Kasumi-1 (cell line): ENCODE measurements at places on chromosomes 5 and 9.

- DNase-seq = no peak
Observed at GRCh38 chr9:116913536-116913935, 226.4 kb downstream of the TRIM32 start.

DNA sequence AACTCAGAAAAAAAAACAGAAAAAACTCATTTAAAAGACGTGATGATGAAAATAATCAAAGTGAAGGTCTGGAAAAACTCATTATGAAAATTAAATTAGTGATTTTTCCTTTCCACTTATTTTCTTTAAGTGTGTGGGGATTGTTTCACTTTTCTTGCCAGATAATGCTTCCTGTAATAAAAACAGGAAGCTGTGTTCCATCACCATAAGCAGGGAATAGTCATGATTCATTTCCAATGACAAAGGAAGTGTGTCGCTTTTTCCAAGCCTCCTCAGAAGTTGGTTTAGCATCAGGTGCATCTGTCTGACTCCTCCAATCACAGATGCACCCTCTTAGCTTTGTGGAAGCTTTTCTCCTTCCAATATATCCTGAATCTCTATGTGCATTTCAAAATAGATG, 2068.7 kb downstream of the MAT2B start:
- DNase-seq = no peak

GRCh38 chr9:118189615-118190014, 485.4 kb downstream of the TLR4 start:
- no peak for DNase-seq

- DNase-seq = no peak
Observed at GRCh38 chr9:18423791-18424531, 50.0 kb upstream of the ADAMTSL1 start.

- peak; percentile 58 for DNase-seq
Observed at GRCh38 chr9:109411798-109412352, 86.2 kb downstream of the PTPN3 start.

DNA sequence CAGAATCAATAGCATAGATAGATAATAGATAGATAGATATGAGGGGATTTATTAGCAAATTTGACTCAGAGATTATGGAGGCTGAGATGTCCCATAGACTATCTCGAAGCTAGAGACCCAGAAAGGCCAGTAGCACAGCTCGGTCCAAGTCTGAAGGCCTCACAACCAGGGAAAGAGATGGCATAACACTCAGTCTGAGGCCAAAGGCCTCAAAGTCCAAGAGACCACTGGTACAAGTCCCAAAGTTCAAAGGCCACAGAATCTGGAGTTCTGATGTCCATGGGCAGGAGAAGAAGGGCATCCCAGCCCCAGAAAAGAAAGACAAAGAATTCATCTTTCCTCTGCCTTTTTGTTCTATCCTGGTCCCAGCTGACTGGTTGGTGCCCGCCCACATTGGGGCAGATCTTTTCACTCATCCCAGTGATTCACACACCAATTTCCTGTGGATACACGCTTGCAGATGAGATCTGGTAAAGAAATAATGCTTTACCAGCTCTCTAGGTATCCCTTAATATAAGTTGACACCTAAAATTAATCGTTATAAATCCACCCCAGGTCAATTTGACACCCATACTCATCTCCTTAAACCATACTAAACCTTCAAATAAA, 127.8 kb upstream of the FBN2 start:
- DNase-seq = no peak

DNA sequence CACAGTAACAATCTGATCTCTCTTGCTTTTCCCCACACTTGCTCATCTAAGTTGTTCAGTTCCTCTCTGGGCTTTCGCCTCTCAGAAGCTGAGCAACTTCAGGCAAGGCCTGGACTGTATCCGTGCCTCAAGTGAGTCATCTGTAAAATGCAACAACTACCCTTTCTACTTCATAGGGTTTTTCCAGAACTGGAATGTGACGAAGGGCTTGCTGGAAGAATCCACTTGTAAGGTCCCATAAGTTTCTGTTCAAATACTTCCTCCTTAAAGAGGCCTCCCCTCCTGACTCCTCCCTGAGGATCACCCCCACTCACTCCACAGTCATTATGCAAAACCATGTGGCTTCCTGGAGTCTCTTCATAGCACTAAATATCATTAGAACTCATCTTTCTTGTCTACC, 17.5 kb upstream of the INSYN2B start:
- peak; percentile 19 for DNase-seq

- DNase-seq = no peak
Observed at GRCh38 chr5:2757563-2758351, 6.3 kb upstream of the IRX2 start.

DNA sequence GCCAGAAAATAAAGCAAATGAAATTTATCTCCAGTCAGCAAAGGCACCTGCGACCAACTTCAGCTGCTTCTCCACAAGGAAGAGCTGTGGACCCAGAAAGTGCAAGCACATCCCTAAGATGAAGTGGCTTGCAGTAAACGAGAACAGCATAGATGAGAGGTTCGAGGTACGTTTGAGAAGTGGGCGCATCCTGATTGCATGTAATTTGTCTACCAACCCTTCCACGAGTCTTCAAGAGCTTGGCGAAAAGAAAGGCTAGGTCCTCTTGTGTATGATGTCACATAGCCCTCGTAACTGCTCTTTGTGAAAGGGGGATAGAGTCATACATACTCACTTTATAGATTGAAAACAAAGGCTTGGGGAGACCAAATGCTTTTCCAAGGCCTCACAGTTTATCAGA, 6.0 kb upstream of the LCP2 start:
- no peak for DNase-seq

DNA sequence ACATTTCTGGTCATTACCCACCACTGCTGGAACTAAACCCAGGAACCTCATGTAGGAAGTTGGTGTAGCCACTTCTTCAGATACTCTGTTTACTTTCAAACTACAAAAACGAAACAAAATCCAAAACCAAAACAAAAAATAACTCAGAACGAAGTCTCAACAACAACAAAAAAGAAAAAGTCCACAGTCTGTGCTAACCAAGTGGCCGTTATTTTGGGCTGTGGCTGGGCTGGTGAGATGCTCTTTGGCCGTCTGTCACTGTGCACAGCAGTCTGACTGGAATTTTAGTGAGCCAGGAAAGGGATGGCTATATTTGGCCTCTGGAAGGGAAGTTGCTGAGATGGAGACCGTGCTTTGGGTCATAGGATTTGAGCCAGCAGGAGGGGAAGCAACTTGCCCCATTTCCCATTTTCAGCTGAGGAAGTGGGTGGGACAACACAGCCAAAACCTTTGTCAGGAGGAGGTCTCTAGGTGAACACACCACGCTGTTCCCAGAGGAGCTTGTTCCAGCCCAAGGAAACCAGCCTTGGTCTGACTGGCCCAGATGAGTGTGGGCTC, 334.1 kb downstream of the ZSWIM6 start:
- no peak for DNase-seq

DNA sequence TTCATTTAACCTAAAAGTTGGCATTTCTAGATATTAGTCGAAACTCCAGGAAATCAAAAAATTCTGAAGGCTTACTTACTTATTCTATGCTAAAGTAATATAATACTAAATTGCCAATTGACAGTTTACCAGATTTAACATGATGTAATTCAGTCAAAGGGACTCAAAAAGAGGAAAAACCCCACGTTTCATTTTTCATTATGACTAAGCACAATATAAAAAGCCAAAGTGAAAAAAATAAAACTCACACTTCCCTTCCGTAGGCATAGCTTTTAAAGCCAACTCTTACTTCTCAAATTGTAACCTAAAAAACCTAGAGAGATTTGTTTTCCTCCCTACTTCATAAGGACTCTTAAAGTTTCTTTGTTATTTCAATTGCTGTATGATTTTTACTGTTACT, 146.6 kb downstream of the RAPGEF6 start:
- DNase-seq = no peak

- no peak for DNase-seq
Observed at GRCh38 chr5:53942724-53943123, 367.6 kb downstream of the ARL15 start.

DNA sequence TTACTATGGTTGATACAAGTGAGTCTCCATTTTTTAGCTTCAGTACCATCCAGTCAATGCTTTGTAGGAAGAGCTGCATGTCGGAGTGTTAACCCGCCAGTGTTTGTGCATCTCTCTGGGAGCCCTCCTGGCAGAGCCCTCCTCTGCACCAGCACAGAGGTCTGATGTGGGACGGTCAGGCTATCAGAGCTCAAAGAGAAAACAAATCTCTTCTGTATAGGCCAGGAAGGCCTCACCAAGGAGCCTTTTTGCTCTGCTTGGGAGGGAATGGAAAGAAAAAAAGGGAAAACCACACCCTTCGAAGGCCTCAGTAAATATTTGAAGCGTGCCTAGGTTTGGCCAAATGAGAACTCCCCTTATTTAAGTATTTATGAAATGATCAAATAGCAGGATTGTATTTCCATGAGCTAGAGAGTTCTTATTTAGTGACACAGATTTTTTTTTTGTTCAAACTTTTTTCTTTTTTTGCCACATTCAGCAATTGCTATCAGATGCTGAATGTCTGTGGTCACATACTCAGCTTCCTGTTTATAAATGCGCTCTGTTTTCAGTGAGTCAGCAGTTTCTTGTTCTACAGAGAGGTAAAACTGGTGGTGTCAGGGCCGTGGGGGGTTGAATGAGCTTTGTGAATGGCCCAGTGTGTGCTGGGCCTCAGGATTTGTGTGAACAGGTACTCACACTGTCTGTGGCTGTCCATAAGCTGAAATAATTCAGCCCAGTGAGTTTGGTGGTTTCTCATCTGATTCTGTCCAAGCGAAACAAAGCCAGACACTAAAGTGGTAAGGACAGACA, 226.6 kb downstream of the SNX18 start:
- peak; percentile 64 for DNase-seq

DNA sequence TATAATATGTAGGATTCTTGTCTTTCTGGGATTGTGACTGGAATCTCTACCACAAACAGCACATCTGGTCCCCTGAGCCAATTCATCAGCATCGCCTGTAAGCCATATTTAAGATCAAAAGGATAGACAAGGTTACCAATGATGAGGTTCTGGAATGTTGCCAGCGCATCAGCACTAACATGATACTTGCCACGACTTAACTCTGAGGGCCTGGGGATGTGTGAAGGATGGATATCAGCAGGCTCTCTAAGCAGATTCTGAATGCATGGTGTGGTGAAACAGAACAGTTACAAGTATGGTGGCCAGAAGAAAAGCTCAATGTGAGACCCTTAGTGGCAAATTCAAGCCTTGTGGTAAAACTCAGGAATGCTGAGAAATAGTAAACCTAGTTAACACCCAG, 143.0 kb downstream of the XRCC4 start:
- no peak for DNase-seq

GRCh38 chr5:122404653-122405362, 92.8 kb downstream of the SNCAIP start:
- DNase-seq = no peak

GRCh38 chr5:15783734-15784133, 283.8 kb downstream of the FBXL7 start:
- DNase-seq = no peak

DNA sequence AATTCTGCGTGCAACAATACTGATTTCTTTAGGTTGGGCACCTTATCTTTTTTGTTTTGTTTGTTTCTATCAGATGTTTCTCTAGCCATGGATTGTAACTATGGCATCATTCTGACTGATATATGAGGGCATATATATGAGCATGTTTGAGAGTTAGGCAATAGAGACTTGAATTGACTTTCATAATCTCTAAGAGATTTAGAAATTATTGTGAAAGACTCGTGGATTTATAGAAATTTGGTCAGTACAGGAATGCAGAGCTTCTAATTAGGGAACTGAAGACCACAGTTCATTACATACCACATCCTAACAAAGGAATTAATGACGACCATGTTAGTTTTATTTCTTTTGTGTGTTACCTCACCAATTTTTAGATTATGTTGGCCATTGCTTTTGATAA, 546.0 kb upstream of the GRAMD2B start:
- DNase-seq = no peak

DNA sequence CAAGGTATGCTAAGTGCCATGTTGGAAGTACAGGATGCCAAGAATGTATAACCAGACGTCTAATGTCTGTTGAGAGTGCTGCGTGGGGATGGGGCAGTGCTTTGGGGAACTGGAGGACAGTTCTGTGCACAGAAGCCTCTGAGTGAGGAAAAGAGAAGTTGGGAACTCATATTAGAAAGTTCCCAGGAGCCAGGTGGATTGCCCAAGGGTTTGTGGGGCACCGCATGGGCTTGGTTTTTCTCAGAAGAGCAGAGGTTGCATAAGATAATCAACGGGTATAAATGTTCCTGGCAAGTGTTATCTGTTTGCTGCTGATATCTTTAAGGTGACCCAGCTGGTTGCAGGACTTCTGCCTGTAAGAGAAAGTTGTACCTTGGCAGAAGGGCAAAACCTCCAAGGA, 13.1 kb downstream of the HRH2 start:
- DNase-seq = peak; percentile 67

- DNase-seq = no peak
Observed at GRCh38 chr9:117302487-117302886, 112.4 kb downstream of the ASTN2 start.

GRCh38 chr9:27117489-27118135, 8.6 kb downstream of the TEK start:
- no peak for DNase-seq

- no peak for DNase-seq
Observed at GRCh38 chr5:139243425-139243970, 45.3 kb upstream of the SIL1 start.

DNA sequence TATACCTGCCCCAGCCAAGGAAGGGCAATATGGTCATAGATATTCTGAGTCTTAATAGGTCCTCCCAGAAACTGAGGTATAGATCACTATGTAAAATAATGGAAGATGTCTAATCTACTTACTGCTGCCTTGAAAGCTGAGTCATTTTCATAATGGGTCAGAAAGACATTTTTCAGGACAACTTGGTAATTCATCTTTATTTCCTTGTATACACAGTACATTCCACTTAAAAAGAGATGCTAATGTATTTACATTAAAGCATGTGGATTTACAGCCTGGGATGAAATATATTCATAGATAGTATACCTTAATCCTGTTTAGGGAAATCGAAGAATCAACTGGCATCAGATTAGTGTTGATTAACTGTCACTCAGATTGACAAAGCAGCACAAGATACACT, 219.1 kb upstream of the PPP1R2B start:
- no peak for DNase-seq

DNA sequence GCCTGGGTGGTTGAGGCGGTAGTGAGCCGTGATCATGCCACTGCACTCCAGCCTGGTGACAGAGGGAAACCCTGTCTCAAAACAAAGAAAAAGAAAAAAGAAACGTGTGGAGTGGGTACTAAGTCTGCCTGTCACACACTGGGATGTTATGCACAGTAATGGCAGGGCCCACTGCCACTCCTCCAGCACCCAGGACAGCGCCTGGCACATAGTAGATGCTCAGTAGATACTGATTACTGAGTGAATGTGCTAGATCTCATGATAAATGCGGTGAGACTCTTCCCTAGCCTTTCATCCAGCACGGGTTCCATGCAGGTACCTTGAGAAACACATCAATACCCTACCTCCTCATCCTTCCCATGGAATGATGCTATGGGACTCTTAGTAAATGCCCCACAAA, 87.4 kb upstream of the HSPA9 start:
- peak; percentile 52 for DNase-seq

GRCh38 chr5:55480781-55481180, 54.0 kb downstream of the PLPP1 start:
- peak; percentile 33 for DNase-seq

GRCh38 chr9:38432922-38433510, 8.8 kb upstream of the IGFBPL1 start:
- DNase-seq = peak; percentile 55
